ENCODE measurements at places on chromosomes 3 and 15. TPM values are rescaled to one million over a fixed set of nuclear protein-coding genes. Genes with fewer than 3 reads are reported as not detected.

Gene TNNC1
- 6.6 TPM for total RNA-seq

Gene TEX55
- total RNA-seq: not detected

Gene OXTR
- total RNA-seq: 3.6 TPM

Gene POLQ
- 8.9 TPM for total RNA-seq

DNA sequence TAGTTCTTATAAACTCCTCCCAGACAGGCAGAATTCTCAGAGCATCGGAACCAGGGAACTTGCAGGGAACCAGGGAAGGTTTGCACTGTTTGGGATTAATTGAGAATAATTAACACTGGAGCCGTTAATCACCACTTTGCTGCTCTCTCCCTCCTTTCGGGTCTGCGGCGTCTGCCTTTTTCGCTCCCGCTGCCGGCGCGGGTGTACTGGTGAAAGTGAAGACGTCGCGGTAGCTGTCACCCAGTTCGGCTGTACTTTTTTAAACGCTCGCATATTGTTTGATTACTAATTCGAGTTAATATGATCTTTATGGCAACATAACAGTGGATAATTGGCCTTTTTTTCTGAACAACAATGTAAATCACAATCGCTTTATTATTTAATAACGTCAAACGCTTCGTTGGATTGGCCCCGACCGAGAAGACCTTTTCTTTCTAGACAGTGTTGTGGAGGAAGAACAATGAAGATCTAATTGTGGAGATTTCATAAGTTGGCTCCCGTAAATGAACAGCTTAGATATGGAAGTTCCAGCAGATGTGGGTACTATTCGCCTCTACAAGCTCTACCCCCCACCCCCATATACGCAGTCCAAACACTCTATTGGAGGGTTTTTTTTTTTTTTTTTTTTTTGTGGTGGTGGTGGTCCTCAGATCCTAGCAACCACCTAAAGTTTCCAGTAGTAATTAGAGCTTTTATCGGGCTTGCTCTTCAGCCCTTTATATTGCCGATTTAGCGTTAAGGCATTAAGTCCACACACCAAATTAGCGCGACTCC is 12.7 kb downstream of the SOX2 start:
- no peak for DNase-seq

DNA sequence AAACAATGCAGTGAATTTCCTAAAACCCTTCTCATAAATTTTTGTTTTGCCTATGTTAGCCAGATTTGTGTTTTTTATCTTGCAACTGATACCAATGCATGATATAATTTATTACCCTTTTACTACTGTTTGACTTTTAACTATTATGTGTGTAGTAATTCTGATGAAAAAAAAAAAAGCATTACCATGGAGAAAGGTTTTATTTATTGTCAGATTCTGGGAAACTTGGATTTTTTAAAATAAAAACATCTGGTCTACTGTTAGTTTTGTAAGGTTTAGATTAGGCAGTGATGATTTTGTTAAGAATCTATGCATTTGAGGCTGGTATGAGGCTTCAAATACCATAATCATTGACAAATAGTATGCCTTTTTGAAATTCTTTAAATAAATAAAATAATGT is 470.4 kb upstream of the ROBO1 start:
- DNase-seq: no peak

GRCh38 chr15:75861750-75862402 is 18.6 kb downstream of the UBE2Q2 start:
- DNase-seq: no peak

DNA sequence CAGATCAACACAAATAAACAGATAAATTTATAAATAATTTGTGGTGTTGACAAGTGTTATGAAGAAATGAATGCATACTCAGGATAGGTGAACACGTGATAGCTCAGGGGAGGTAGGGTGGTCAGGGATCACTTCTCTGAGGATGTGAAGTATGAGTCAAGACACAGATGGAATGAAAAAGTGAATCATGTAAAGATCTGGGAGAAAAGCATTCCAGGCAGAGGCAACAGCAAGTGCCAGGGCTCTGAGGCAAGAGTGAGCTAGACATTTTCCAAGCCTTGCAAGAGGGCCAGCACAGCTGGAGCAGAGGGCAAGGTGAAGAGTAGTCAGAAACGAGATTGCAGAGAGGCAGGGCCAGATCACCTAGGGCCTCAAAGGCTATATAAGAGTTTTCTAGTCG is 177.8 kb downstream of the WNT5A start:
- no peak for DNase-seq

GRCh38 chr3:130517602-130518001 is 625 bp downstream of the COL6A6 start:
- DNase-seq: no peak

- no peak for DNase-seq
Observed at GRCh38 chr15:55742498-55742926, 440 bp downstream of the PRTG start.

DNA sequence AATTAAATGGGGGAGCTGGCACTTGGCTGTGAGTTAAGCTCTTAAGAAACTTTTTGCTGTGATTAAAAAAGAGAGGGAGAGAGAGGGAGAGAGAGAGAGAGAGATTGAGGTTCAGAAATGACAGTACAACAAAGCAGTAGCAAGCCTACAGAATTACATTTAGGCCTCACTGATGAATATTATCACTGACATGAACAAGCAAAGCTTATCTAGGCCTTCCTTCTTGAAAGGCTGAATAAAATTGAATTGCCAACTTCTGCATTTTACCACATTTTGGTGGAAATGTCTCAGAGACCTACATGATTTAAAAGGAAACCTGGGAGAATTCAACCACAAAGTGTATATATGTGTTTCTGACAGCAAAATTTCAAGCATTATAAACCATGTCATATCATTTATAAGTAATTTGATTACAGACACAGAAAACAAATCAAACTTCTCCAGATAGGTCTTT is 530.8 kb downstream of the SOX2 start:
- DNase-seq: no peak

DNA sequence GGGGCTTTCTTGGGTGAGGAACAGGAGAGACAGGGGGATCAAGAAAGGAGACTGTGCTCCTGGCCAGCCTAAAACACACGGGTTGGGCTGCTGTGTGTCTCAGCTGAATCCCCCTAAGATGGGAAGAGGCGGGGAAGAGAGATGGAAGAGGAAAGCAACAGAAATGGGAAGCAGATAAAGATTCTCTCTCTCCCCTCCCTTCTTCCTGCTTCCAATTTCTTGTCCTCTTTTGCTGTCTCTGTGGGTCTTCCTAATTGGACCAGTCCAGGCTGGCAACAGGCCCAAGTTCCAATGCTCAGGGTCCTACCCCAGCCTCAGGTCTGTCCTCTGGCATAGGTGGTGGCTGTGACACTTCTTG is 7.1 kb downstream of the ISLR2 start:
- no peak for DNase-seq

GRCh38 chr3:119930286-119930685 is 148.4 kb downstream of the NR1I2 start:
- no peak for DNase-seq

DNA sequence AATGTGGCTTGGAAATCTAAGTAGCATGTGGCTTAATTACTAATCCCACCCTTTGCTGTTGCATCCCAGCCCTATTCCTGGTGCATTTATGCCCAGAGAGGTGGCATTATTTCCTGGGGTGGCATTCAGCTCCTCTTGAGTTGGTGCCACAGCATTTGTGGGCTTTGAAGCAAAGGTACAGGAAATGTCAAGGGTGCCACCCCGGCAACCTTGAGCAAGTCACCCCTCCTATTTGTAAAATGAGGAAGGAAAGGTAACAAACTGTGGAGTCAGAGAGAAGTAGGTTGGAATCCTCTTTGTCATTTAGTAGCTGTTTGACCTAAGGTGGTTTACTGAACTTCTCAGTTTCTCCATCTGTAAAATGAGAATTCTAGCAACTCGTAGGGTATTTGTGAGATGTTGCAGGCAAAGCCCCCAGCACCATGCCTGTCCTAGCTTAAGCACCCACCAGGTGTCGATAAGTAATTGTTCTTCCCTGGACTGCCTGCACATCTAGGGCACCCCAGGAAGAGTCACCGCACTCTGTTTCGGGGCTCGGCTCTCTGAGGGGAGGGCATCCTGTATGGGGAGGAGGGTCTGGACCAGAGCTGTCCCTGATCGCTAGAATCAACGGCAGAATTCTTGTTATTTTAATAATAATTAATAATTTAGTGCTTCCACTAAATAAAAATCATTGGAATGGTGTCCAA is 17.1 kb downstream of the ISG20 start:
- no peak for DNase-seq

DNA sequence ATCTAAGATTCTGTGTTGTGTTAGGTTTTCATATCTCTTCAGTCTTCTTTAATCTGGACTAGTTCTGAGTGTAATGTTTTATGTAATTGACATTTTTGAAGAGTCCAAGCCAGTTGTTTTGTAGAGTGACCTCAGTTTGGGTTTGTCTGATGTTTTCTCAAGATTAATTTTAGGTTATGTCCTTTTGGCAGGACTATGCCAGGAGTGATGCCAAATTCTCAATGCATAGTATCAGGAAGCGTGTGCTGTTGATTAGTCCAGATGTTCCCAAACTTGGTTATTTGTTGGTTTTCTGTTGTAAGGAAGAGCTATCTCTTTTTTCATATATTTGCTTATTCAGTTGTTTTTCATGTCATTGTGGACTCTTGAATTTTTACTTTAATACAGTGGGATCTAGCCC is 32.6 kb downstream of the NMD3 start:
- no peak for DNase-seq

DNA sequence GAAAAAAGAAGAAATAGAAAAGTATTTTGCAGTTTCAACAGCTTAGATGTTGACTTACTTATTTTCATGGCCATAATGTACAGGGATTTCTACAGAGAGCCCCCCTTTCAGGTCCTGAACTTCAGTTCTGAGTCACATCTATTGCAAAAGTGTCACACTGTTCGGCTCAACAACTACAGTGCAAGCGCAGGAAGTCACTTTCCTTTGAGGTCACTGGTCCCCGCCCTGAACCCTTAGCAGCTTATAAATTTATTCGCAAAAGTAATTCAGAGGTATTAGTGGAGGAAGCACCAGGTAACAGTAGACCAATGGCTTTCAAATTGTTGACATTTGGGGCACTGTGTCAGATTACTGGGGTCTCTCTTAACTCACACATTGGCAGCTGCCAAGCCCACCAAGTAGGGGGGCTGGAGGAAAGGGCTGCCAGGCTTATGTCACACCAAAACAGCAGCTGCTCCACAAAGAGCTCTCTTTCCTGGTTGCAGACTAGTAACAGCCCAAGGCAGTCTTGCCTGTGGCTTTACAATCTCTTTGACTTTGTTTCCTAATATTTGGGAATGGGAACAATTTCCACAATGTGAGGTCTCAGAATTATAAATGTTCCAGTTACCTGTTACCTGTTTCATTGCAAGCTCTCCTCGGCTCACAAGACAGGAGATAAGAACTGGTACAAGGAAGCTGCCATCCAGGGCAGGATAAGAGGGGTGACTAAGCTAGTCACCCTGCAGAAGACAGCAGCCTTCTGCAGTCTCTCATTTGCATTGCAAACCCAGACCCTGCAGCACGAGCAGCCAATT is 130.2 kb upstream of the STRIT1 start:
- DNase-seq: no peak

- no peak for DNase-seq
Observed at GRCh38 chr3:25021816-25022215, 406.2 kb upstream of the RARB start.

Measured in activated naive CD4-positive, alpha-beta T cell treated with anti-CD3 and anti-CD28 coated beads, Interleukin-2, amount 50 U/mL, for 72 hours (primary cell).